ENCODE measurements at places on chromosomes 1 and 21.

DNA sequence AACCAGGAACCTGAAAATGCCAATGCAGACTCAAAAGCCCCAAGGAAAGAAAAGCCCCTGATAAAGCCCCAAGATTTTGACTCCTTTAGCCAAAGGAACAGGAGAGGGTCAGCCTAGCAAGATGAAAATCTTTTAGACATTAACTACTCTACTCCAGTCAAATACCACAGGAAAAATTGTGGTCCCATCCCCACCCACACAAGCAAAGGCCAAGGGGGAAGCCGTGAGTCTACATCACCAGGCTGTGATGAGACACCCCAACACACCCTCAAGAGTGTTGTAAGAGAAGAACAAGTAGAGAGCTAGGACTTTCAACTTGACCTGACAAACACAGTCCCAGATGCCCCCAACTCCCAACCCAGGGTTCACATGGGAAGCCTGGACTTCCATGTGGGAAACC lies 192.8 kb upstream of the NR5A2 start:
- no peak for DNase-seq

- peak; percentile 22 for DNase-seq
Observed at GRCh38 chr1:108878678-108879077, 1.9 kb downstream of the GPSM2 start.

DNA sequence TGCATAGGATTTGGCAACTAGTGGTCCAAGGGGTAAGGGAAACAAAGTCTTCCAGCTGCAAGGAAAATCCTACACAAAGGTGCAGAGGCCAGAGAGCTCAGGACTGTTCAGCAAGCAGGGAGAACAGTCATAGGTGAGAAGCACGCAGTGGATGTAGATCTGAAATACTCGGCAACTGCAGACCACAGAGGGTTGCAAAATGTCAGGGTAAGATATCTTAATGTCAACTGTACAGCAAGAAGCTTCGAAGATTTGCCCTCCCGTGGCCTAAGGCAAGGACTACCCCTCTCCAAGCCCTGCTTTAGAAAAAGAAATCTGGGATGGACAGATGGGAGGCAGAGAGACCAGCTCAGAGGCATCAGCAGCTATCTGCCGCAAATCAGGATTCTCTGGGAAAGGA lies 153.4 kb upstream of the IRF2BP2 start:
- DNase-seq, result no peak

GRCh38 chr1:89221341-89221740 lies 22.6 kb upstream of the GBP4 start:
- DNase-seq, result no peak

DNA sequence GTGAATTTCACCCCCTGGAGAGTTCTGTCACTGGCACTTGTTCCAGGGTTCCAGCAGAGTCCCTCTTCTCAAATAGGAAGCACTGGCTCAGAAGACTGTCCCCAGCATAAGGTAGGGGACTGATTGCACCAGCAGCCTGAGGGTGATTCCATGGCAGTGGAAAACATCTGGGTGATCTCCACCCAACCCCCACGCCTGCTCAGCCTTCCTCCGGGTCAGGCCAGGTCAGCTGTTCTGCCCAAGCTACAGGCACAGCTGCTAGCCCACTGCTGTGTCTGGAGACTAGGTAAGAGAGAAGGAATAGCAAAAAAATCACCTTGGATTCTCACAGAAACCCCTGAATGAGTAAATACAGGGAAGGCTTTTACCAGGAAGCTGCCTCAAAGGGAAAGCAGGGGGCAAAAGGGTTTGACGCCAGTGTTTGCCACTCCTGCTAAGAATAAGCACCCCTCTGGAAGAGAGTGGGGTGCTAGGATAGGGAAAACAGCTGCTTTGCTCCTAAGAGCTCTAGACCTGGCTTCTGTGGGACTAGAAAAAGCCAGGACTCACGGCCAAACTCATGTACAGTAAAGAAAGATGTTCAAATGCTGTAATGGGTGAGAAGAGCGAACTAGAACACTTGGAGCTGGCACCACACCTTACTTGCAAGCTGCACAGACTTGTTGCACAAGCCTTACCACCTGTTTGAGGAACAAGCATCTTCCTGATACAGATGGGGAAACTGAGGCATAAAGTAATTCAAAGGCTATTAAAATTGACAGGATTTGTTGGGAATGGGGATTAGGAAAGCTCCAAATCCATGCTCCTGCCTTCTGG lies 1.0 kb upstream of the DENND2D start:
- no peak for DNase-seq

GRCh38 chr21:40067751-40068150 lies 200.5 kb downstream of the PCP4 start:
- DNase-seq, result no peak

GRCh38 chr21:36560933-36561575 lies 81.1 kb upstream of the CLDN14 start:
- no peak for DNase-seq

DNA sequence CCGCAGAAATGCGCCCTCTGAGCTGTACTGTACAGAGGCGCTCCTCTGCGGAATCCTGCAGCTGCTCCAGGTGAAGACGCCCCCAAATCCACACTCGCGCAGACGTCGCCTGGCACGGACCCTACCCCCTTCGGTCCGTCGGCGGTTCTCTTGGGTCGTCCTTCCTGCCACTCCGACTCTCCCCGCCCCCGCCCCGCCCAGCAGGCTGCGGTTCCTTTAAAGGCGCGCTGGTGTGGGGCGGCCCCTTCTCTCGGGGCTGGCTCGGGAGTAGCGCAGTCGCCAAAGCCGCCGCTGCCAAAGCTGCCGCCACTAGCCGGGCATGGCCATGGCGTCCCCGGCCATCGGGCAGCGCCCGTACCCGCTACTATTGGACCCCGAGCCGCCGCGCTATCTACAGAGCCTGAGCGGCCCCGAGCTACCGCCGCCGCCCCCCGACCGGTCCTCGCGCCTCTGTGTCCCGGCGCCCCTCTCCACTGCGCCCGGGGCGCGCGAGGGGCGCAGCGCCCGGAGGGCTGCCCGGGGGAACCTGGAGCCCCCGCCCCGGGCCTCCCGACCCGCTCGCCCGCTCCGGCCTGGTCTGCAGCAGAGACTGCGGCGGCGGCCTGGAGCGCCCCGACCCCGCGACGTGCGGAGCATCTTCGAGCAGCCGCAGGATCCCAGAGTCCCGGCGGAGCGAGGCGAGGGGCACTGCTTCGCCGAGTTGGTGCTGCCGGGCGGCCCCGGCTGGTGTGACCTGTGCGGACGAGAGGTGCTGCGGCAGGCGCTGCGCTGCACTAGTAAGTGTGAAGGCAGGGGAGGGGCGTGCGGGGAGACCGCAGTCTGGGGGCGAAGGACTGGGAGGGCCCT lies at the start of gene RASSF5:
RASSF5 (plus strand) TSS at position 248 of the 846 bp plus-strand sequence; CDS start at position 320, 72 bp downstream.
- peak; percentile 50 for DNase-seq

DNA sequence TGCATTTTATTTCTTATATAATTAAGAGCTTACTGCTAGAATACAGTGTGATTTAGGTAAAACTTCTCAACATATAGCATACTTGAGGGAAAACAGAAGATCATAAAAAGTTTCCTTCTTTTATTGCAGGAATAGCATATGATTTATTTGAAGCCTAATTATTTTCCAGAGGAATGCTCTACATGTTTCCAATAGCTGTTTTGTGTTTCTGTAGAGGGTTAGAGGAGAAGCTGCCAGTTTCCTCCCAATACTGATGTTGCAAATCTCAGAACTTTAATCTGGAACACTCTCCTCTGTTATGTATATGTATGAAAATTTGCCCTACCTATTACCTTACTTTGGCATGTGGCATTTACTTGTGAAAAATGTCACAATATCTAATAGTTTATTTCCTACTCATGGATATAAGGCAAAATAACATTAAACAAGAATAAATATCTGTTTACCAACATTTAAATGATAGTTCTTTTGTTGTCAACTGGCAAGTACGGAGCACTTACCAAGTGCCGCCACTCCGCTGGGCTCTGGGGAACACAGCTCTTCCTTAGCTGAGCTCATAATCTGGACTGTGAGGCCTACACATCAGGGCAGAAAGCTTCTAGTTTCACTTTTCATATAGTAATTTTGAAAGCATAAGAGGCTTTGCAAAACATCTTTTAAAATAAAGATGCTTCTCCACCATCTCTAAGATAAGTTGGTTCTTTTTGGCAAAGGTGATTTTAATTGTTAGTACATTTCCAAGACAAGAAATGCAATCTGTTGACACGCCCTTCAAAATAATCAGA lies 239.8 kb upstream of the C1orf105 start:
- no peak for DNase-seq

GRCh38 chr1:167239257-167239656 lies 18.6 kb downstream of the POU2F1 start:
- no peak for DNase-seq

GRCh38 chr1:235697508-235697907 lies 47.9 kb upstream of the GNG4 start:
- no peak for DNase-seq

- no peak for DNase-seq
Observed at GRCh38 chr1:161910604-161911003, 113.1 kb downstream of the OLFML2B start.

- DNase-seq, result no peak
Observed at GRCh38 chr1:58158506-58159433, 387.8 kb downstream of the OMA1 start.

- DNase-seq, result no peak
Observed at GRCh38 chr1:196577386-196577785, 30.9 kb downstream of the KCNT2 start.

DNA sequence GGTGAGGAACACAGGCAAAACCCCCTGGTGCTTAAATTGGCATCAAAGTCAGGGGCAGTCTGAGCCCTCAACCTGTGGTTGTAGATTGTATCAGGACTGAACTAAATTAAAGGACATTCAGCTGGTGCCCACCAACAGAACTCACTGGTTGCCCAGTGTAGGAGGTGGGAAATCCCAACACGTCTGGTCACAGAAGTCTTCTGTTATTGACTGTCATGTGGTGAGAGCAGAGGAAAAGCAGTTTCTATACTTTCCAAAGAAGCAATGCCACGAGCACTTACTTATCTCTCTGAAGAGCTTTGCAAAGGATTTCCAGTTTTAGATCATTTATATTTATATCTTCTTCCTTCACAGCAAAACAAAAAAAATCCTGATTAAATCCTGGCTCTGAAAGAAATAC lies 15.0 kb upstream of the ACTA1 start:
- DNase-seq, result no peak

DNA sequence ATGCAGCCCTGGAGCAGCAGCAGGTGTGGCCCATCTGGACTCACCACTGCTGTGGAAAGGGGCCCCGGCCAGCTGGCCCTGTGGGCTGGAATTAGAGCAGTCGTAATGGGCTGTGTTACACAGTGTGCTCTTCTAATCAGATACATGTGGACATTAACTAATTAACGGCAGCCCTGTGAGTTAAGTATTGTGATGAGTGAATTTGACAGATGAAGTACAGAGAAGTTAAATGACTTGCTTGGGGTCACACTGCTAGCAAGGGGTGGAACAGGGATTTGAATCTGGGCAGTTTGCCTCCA lies 58.6 kb downstream of the MDM4 start:
- no peak for DNase-seq

GRCh38 chr1:29789910-29790247 lies 553.6 kb downstream of the PTPRU start:
- no peak for DNase-seq

GRCh38 chr1:39761557-39762260 lies 9.4 kb downstream of the OXCT2 start:
- DNase-seq, result no peak

GRCh38 chr1:18112611-18113010 lies 5.0 kb downstream of the IGSF21 start:
- DNase-seq, result no peak

DNA sequence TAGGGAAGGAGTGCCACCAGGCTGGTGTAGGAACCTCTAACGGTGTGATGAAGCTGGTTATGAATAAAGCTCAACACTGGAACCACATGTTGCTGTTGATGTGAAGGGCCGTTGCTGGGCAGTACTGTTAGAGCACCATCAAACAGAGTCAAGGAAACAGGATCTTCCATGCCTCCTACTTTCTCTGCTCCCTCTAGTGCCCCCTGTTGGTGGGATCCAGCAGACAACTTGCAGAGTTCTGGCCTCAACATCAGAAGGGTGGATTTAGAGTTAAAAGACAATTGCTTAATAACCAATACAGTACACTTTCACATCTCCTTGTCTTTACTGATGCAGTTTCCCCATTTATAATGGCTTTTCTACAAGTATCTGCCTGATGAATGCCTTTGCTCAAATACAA lies 336.4 kb downstream of the NTNG1 start:
- DNase-seq, result no peak
